ENCODE measurements at places on chromosomes 3 and 15.

- DNase-seq = no peak
Observed at GRCh38 chr3:98545940-98546339, 14.2 kb downstream of the GPR15 start.

DNA sequence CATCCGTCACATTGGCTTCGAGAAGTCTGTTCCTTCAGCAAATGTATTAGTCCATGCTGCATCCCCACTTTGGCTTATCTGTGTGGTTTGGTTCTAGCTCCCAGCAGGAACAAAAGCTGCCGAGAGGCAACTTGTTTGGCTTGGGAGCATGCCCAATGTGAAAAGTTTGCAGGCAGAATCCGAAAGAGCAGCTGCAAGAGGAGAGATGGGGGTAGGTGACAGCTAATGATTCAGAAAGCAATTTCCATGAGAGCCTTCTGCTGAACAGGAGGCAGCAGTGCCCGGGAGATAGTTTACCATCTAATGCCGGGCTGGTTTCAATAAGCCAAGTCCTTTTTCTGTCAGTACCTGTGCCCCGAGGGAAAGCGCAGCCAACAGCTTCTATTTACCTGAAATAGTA lies 60.2 kb downstream of the GRM7 start:
- DNase-seq = no peak

DNA sequence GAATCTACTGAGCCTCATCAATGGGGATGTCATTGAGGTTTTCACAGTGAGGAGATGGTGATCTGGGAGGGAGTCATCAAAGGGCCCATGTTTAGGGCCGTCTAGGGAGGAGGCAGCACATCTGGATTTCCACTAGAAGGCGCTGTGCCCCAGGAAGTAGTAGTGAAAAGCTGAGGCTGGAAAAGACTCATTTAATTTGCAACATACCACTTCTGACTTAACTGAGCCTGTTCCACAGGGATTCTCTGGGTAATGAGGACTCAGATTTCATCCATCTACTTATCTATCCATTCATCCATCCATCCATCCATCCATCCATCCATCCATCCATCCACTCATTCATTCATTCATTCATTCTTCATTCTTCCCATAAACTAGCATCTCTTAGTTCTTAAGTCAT lies 17.4 kb upstream of the SHF start:
- peak; percentile 50 for DNase-seq

DNA sequence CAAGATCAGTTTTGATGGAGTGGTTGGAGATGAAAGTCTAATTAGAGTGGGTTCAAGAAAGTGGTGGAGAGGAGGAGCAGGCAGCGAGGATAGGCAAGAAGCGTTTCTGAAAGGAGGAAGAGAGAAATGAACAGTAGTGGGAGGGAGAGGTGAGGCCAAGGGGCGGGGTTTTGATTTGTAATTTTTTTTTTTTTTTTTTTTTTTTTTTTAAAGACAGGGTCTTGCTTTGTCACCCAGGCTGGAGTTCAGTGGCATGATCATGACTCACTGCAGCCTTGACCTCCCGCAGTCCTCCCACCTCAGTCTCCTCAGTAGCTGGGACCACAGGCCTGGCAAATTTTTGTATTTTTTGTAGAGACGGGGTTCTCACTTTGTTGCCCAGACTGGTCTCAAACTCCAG lies 36.6 kb downstream of the MRAS start:
- DNase-seq = no peak

DNA sequence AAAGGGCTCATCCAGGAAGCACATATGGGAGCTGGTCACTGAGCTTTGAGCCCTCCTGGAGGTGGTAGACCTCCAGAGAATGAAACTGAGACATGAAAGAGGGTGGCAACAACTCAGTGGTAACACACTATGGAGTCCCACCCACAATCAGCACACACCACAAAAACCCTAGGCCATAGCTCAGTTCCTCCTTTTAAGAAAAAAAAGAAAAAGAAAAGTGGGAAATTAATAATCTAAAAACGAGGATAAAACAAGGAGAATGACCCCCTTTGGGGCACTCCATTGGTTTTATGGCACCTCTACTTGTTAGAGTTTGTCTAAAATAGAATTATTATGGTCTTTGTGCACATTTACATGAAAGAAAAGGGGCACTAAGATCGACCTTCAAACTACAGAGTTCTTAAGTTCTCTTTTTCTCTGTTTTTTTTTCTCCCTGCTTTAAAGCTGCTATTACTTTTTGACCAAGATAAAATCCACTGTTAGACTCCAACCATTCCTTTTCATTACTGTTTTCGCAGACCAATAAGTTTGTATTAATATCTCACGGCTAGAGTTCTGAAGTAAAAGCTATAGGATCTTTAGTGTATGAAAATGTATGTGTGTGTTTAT lies 40.2 kb upstream of the ZBTB20 start:
- DNase-seq = no peak

DNA sequence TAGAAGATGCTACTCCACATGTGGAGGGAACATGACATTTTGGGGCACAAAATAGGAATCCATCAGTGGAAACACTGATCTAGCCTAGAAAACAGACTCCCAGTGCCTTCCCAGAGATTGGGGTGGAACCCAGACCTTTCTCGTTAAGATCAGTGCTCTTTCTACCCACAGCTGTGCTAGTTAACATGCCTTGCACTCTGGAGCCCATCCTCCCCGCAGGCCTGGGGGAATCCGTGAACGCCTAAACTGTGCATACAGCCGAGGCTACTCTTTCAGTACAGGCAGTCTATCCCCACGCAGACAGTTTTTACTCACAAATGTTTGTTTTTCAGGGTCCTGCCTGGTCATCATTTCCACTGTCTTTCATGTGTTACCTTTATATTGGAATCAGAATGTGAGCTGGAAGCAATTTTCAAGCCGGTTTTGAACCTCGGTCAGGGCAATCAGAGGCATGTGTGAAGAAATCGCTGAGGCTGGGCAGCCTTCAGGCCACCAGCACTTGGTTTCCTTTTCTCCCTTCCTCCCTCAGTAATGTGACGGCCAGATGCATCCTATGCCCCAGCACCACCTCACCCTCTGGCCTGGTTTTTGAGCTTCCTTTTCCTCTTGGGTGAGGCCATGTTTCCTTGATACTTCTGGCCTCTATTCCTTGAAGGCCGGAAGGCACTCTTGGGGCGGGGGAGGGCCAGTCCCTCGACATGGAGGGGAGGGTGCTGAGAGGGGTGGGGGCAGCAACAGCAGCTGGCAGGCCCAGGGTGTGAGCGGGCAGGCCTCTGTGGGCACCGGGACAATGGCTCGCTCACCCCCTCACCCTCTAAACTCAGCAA lies 123.6 kb upstream of the GALNT15 start:
- DNase-seq = no peak

- DNase-seq = peak; percentile 92
Observed at GRCh38 chr15:63553388-63553791, 43.8 kb upstream of the FBXL22 start.

- no peak for DNase-seq
Observed at GRCh38 chr3:30847592-30847991, 46.9 kb downstream of the GADL1 start.

DNA sequence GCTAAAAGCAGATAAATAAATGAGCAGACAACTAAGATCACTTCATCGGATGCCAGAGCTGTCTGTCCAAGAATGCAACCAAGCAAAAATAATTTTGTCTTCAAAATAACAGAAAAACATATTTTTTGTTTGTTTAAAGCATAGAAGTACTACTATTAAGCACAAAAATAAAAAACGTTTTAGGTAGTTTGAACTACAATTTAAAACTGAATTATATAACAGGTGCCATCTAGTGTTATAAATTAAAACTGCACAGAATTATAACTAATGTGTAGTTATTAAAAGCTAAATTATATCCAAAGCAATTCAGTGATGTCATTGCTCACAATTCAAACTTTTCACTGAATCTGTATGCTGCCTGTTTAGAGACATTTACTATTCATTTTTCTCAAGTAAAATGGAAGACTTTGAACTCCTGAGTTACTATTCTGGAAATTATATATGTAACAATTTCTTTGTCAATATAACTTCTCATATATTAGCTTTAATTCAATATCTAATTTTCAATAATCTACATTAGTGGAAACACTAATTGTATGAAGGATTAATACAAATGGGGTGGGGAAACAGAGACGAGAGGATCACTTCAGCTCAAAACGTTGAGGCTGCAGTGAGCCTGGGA lies 29.5 kb downstream of the LINS1 start:
- DNase-seq = no peak

GRCh38 chr3:69867941-69868505 lies 128.8 kb downstream of the MITF start:
- DNase-seq = no peak

GRCh38 chr15:93459396-93459795 lies 370.4 kb upstream of the RGMA start:
- no peak for DNase-seq

GRCh38 chr3:16427103-16427965 lies 86.2 kb downstream of the RFTN1 start:
- peak; percentile 91 for DNase-seq

- no peak for DNase-seq
Observed at GRCh38 chr3:81406318-81406717, 355.1 kb downstream of the GBE1 start.
